ENCODE measurements at places on chromosomes 2 and 18.
A peak's percentile ranks its signal among the peaks of the same experiment; 100 is the strongest.

DNA sequence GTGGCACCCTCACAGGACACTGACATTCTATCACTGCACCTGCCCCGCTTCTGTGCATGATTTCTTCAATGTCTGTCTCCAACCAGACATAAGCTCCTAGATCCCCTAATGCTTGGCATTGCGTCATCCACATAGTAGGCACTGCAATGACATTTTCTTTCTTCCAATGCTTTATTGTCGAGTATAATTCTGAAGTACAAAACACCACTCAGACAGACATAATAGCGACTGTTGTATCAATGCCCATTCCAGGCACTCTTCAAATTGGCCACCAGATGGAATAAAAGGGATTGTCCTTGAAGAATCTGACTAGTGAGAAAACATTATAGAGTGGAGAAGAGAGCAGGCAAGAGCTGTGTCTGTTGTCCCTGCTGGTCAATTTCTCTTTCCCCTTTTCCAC is 89.0 kb downstream of the LPIN1 start:
- no peak for DNase-seq

DNA sequence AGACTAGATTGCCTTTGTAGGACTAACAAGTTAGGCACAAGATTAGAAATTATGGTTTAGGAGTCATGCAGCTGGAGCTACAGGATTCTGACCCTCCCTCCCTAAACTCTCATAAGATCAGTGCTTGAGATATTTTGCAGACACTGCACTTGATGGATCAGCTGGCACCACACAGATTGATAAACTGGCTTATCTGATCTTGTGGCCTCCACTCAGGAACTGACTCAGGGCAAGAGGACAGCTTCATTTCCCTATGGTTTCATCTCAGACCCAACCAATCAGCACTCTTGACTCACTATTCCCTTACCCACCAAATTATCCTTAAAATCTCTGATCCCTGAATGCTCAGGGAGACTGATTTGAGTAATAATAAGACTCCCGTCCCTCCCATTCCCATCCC is 152.3 kb downstream of the DIS3L2 start:
- DNase-seq: no peak

- DNase-seq: no peak
These were observed 526 bp downstream of the COX7A2L start for GRCh38 chr2:42360493-42360889.

DNA sequence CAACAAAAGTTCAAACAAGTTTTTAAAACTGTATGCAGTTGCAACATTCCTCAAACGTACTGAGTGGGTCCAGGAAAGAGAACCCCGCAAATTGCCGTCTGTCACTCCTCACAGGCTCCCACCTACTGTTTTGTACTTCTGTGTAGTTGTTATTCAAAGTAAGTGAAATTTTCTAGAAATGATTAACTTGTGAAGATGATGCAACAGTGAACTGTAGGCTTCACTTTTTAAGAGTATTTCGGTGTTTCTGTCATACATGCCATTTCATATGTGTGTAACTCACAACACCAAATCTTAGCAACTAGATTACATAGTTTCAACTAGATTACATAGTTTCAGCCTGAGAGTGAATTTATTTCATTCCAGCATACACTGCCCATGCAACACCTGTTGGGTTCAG is 226.0 kb upstream of the TANK start:
- no peak for DNase-seq

- no peak for DNase-seq
These were observed 108.6 kb downstream of the C1D start for GRCh38 chr2:67954093-67954748.

DNA sequence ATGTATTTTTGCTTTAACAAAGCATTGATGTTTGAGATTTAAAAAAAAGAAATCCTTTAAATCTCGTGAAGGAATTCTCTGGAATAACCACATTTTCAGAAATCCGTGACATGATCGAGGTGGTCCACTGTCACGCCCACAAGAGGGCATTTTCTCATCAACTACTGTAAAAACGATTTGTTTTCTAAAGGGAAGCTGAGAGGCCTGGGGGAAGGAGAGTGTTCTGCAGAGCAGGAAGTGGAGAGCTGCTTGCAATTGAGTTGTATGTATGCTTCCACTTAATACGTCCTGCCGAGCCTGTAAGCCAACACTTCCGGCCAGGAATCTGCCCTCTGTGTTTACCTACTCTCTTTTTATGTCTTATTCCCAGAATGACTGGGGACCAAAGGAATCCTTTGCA is 19.4 kb downstream of the KLHL29 start:
- DNase-seq: peak; percentile 59

DNA sequence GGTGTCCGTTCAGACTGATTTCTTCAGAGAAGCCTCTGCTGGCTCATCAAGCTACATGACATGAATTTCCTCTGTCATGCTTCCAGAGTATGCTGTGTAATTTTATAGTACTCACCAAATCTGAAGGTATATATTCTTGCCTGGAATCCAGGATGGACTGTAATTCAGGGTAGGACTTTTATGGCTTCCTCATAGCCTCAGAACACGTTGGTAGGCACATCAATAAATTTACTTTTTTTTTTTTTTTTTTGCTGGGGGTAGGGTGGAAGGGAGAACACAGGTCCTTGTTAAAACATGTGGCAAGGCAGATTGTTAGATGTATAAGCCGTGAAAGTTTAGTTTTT is 34.4 kb downstream of the MTA3 start:
- DNase-seq: no peak

- DNase-seq: peak; percentile 3
These were observed 344.0 kb upstream of the DDX18 start for GRCh38 chr2:117470311-117471095.

DNA sequence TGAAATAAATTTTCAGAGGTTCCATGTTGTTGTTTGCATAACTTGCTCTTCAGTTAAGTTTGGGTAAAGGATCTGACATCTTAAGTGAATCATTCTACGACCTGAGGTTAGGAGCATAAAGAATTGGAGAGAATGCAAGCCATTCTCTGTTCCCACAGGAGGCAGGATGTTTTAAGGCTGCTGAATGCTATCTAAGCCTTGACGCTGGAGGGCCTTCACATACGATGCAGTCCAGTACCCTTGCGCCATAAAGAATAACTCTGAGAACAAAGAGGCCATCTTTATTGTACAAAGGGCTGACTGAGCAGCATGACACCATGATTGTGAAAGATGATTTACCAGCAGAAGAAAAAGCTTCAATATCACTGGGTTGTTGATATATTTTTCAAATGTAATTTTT is 198.4 kb downstream of the NYAP2 start:
- DNase-seq: no peak

DNA sequence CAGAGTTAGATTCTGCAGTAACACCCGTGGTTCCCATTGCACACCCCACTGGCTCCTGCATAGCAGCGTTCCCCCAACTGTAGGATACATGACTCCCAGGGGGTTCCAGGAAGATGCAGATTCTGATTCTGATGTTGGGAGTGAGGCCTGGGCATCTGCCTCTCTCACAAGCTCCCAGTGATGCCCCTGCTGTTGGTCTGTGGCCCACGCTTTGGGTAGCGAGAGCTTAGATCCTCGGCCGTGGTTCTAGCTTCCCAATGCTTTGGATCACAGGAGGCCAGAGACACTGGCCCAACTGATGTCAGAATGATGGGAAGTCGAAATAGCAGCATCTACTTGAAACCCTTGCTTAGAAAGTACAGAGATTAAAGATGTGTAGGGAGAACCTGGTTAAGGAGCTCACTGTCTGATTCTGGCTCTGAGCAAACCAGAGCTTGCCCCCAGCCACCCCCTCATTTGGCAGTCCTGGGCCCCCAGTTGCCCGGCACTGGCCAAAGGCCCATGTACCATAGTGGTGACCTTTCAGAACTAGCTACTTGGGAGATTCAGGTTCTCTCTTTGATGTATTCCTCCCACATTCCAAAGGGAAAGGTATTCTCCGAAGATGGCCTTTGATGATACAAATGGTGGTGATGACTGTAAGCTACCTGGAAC is 197.5 kb downstream of the FAM210A start:
- no peak for DNase-seq

- DNase-seq: no peak
These were observed 62.9 kb downstream of the NYAP2 start for GRCh38 chr2:225462417-225462816.
